ENCODE measurements at places on chromosomes 13 and 19.

DNA sequence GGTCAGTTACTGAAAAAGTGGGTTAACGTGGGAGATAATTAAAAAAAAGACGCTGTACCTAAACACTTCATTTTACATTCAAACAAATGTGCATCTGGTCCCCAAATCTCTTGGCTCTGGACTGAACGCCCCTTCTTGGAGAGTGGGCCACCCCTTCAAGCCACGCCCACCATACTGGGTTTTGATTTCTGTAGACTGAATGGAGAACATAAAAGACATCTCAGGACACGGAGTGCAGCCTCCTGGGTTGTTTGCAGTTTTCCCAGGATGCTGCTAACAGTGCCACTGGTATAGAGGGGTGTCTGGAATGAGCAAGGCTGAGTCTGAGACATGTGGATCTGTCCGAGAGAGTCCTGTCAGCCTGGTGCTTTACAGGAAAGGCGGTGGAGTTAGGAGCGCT is 10.6 kb downstream of the TFDP1 start:
- no peak for DNase-seq

GRCh38 chr13:51019026-51019425 is 92.0 kb downstream of the C13orf42 start:
- DNase-seq = no peak

- no peak for DNase-seq
Measured at GRCh38 chr13:20860844-20861243, 41.7 kb downstream of the XPO4 start.

- no peak for DNase-seq
Measured at GRCh38 chr19:9608912-9609311, 12.1 kb downstream of the ZNF561 start.

DNA sequence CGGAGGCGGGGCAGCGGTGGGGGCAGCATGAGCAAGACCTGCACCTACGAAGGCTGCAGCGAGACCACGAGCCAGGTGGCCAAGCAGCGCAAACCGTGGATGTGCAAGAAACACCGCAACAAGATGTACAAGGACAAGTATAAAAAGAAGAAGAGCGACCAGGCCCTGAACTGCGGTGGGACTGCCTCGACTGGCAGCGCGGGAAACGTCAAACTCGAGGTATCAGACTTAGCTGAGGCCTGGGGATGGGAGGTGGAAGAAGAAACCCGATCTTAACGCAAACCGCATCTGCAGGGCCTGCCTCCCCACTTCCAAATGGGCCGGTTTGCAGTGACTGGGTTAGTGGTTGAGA is 693 bp downstream of the RFXAP start:
- peak; percentile 28 for DNase-seq

DNA sequence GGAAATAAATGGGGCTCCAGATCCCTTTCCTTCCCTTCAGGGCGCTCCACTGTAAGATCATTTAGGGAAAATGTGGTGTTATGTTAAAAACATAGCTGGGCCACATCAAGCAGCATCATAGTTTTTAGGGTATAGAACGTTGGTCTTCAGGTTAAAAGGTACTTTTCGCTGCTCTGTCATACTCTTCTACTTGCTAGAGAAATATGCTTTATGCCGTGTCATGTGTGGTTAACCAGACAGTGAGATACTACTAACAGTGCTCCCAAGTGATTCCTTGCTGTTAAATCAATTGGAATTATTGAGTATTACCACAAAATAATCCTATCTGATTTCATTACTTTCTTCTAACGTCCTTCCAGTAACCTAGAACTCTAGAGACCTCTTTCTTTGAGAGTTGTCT is 1.1 kb upstream of the NDFIP2 start:
- DNase-seq = no peak

GRCh38 chr13:37863708-37864107 is 5.9 kb downstream of the TRPC4 start:
- DNase-seq = no peak

- no peak for DNase-seq
Measured at GRCh38 chr19:51480590-51480989, 2.3 kb downstream of the CEACAM18 start.

- no peak for DNase-seq
Measured at GRCh38 chr19:595326-596262, 5.9 kb downstream of the HCN2 start.

- no peak for DNase-seq
Measured at GRCh38 chr13:110268061-110268460, 38.9 kb downstream of the COL4A1 start.

All from AG08396 (cell line).